EH (cell line): ENCODE measurements at places on chromosomes 4 and X.

GRCh38 chrX:117990438-117990837, 126.2 kb downstream of the KLHL13 start:
- DNase-seq, result no peak

DNA sequence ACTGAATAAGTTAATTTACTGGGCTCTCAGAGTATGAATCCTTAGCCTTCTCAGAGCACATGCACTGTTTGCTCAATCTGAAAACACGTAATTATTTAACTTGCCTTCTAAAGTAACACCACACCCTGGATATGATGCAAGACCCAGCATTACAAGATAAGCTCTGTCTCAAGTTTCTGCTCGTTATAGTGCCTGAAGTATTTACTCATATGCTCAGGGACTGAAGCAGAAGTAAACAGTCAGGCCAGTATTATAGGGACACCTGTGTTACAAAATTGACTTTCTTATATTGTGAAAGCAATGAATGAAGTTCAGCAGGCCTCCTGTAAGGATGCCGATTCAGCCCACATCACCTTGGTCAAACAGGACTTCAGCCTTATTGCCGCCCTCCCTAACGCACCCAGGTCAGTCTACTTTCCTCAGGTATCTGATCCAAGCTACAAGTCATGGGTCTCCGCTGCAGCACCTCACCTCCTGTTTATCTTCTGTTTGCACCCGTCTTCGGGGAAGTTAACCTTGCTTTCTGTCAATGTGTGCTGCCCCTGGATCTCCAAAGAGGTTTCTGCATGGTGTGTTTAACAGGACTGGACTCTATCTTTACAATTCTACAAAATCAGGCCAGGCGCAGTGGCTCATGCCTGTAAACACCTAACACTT, 42.8 kb upstream of the KLF3 start:
- DNase-seq, result peak; percentile 54

DNA sequence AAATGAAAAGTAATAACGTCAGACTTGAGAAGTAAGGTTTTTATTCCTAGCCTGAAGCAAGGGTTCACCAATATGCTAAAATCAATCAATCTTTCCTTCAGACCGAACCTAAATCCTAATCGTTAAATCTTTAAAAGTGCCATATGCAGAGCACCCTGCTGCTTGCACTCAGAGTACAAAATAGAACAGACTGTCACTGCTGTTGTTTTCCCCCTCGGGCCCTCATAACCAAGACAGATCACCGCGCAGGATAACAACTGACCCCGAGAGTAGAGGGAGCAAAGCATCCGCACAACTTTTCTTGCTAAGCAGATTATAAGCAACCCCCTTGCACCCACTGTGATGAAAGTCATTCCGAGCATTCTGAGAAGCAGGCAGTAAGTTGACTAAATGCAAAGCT, 550.9 kb upstream of the NDST4 start:
- DNase-seq, result no peak

DNA sequence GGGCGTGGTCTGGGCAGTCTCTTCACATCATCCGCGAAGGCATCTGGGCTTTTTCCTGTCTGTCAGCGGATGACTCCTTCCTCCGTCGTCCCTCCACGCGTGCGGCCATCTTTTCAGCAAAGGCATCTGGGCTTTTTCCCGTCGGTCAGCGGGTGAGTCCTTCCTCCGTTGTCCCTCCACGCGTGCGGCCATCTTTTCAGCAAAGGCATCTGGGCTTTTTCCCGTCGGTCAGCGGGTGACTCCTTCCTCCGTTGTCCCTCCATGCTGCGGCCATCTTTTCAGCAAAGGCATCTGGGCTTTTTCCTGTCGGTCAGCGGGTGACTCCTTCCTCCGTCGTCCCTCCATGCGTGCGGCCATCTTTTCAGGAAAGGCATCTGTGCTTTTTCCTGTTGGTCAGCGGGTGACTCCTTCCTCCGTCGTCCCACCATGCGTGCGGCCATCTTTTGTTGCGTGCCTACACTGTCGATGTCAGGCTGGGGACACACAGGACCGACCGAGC, 12.3 kb upstream of the TMEM271 start:
- DNase-seq, result no peak

- peak; percentile 32 for DNase-seq
Measured at GRCh38 chrX:29746326-29746725, 469.0 kb upstream of the MAGEB2 start.

- DNase-seq, result peak; percentile 76
Measured at GRCh38 chrX:40097504-40098263, at the start of gene BCOR. TSS of gene BCOR (minus strand) at chrX:40097958. CDS start at chrX:40077929, 20,029 bp downstream.

DNA sequence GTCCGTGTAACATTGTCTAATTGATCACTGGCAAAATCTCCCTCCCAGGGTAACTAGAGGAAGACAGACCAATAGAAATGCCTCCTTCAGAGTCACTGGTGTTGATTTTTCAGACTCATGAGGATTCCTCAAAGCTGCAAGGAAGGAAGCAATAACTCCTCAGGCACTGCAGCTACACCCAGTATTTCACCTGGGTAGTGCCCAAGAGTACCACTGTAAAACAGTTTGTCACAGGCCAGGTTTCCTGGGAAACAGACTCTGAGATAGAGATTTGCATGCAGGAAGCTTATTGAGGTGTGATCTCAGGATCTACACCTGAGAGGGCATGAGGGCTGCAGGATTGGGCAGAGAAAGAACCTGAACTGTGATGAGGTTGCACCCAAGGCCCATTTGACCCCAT, 240.7 kb upstream of the ATP6AP2 start:
- no peak for DNase-seq

DNA sequence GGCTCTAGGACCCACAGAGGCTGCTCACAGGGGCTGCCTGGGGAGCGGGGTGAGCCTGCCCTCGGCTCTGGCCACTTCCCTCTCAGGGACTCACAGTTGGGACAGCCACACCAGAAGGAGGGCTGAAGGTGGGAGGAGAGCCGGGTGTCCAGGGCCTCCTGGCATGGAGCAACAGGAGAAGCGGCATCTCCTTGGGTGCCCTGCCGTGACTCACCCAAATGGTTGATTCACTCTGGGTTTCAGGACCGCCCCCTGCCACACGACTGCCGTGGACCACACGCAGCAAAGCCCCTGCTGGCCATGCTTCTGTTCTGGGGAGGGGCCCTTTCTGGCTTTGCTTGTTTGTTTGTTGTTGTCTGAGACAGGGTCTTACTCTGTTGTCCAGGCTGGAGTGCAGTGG, 86.0 kb upstream of the AFAP1 start:
- no peak for DNase-seq

- DNase-seq, result no peak
Measured at GRCh38 chr4:123206016-123206415, 190.6 kb upstream of the SPRY1 start.

GRCh38 chrX:129979207-129979920, 3.1 kb upstream of the BCORL1 start:
- DNase-seq, result no peak

GRCh38 chrX:46572340-46572936, 1.1 kb upstream of the CHST7 start:
- DNase-seq, result no peak

- DNase-seq, result no peak
Measured at GRCh38 chr4:189838821-189839497, 101.7 kb upstream of the FRG1 start.

DNA sequence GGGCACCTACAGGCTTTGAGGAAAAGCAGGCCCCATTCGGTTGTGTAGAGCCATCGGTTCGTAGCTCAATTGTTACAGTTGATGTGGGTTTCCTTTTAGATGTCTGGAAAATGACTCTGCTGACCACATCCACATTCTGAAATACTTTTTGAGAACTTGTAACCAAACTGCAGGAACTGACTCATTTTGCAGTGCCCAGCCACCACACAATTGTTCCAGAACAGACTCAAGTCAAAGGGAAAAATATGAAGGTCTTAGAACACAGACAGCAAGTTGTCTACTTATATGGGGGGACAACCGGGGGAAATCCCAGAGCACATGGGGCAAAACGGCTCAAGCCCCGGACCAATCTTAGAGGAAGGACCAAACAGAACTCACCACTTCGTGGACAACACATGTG, 557.6 kb upstream of the DIPK2B start:
- DNase-seq, result peak; percentile 92

- no peak for DNase-seq
Measured at GRCh38 chrX:9205599-9206223, 171.8 kb upstream of the FAM9B start.

- peak; percentile 77 for DNase-seq
Measured at GRCh38 chr4:48778431-48779094, 1.5 kb downstream of the FRYL start.

DNA sequence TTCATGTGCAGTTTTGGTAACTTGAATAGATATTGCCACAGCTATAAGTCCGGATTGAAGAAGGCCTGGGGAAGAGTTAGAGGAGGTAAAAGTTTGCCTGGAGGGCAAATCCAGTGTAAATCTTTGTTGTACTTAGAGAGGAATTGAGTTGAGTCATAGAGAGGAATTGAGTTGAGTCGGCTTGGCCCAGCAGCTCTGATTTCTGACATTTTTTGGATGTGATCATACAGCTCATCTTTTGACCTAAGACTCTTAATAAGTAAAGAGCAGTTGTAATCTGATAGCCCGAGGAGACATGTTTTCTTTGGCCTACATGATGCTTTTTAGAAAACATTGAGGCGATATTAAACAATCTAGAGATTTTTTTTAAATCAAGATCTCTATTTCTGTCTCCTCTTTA, 3.9 kb downstream of the KIT start:
- DNase-seq, result peak; percentile 100

GRCh38 chrX:24153178-24153795, 3.8 kb downstream of the ZFX start:
- peak; percentile 29 for DNase-seq

- DNase-seq, result peak; percentile 97
Measured at GRCh38 chr4:15920723-15921591, 17.6 kb downstream of the FGFBP1 start.

DNA sequence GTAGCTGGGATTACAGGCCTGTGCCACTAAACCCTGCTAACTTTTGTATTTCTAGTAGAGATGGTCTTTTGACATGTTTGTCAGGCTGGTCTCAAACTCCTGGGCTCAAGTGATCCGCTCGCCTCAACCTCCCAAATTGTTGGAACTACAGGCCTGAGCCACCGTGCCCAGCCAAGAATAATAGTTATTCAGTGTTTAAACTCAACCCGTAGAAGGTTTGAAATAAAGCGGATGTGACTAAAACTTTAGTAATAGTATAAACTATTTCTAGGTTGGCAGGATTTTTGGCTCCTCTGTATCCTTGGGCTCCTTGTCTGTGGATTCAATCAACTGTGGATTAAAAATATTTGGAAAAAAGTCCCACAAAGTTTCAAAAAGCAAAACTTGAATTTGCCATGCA, 37.8 kb downstream of the PCDH10 start:
- no peak for DNase-seq

DNA sequence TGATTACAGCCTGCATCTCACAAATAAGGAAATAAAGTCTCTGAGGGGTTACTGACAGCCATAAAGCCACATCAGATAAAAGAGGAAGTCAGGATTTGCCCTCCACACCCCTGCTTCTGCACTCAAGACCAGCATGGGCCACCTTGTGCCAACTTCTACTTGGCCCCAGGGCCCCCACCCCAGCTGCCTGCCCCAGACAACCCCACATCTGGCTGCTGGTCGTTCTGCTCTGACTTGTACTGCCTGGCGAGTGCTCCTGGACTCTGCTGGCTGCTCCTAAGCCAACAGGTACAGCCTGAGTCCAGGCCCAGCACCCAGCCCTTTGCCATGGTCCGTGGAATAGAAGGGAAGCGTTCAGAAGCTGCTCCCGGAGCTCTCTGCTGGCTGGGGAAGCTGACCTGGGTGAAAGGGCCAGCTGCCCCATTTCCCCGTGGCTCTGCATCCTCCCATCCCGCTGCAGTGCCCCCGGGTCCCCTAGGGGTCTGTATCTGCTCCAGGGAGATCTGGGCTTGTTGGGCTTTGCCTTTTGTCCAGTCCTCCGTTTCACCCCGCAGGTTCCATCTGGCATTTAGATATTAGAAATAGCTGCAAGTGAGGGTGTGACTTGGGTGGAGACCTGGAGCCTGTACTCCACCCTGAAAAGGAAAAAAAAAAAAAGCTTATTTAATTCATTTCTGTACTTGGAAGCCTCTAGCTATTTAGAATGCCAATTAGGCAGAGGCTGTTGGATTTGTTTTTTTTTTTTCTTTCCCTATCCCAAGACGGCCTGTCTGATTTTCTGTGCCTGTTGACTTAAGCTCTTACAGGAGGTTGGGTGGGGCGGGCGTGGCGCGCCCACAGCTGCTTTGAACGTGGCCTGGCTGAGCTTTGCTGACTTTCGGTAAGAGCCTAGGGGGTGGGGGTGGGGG, 194.7 kb downstream of the PTTG2 start:
- DNase-seq, result no peak

DNA sequence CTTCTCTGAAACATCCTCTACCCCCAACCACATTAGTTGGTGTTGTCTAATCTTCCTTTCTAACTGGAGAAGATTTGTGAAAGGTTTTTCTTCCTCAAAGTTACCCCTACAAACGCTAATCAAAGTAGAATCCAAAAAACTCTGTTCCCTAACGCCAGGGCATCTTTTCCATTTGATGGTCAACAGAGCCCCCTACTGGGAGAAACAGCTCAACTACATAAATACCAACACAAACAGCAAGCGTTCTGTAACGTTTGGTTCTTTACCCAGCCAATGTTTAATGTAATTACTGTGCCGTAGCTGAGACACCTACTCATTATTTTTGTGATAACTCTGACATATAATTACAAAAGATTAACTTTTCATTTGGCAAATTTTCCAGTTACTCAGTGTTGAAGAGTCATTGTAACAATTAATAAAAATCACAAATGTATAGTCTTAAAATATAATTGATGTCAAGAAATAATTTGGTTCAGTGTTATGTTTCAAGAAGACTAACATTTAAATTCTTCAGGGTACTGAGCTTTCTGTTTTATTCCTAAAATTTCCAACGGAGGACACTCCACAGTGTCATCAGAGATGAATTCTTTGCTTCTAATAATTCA, 94.9 kb upstream of the TBC1D9 start:
- peak; percentile 71 for DNase-seq

- no peak for DNase-seq
Measured at GRCh38 chr4:180284267-180284666, 1958.9 kb upstream of the TENM3 start.

DNA sequence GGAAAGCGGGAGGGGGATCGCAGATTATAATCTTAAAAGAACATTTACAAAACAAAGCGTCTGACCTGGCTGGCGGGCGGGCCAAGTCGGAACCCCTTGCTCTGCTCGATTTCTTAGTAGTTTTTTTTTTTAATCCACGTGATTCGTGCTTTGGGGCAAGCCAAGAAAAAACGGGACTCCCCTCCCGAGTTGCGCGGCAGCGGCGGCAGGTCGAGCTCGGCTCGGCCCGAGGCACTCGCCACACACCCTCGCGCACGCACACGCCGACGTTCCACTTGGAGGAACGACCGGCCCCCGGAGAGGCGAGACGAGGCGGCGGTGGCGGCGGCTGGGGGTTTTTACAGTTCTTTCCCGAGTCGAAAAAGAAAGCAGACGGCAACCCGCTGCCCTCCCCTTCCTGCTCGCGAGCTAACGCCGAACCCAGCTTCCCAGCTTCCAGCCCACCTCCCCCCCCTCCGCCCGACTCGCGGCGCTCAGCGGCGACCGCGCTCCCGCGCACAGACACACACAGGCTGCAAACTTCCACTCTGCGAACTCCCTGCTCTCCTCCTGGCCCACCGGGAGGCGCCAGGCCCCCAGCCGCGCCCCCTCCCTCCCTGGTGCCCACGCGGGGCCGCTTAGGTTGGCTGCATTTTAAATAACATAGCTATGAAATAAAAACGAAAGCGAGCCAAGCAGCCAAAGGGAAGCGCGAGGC, 1.2 kb downstream of the BCOR start:
- peak; percentile 58 for DNase-seq
